CD4-positive, alpha-beta T cell treated with Interleukin-6 for 4 hours (primary cell): ENCODE measurements at places on chromosomes 4 and X.

DNA sequence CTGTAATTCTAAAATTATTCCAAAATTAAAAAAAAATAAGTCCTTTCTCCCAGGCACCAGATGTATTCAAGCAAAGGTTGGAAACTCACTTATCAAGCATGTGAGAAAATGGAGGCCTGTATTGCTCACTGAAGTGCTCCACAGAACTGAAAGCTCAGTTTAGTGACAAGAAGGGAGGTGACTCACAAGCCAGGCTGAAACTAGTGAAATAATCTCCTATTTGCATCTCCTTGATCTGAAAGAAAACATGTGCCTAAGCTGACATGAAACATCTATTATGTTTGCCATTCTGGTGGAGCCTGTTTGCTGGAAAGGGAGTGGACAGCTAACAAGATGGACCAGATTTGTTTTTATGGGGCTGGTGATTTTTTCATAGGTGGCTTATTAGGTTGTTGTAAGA, 54.0 kb upstream of the AMELX start:
- no peak for DNase-seq

- no peak for DNase-seq
Observed at GRCh38 chr4:15318621-15319348, 109.0 kb upstream of the C1QTNF7 start.

GRCh38 chr4:25171201-25171865, 11.1 kb upstream of the SEPSECS start:
- DNase-seq = no peak

DNA sequence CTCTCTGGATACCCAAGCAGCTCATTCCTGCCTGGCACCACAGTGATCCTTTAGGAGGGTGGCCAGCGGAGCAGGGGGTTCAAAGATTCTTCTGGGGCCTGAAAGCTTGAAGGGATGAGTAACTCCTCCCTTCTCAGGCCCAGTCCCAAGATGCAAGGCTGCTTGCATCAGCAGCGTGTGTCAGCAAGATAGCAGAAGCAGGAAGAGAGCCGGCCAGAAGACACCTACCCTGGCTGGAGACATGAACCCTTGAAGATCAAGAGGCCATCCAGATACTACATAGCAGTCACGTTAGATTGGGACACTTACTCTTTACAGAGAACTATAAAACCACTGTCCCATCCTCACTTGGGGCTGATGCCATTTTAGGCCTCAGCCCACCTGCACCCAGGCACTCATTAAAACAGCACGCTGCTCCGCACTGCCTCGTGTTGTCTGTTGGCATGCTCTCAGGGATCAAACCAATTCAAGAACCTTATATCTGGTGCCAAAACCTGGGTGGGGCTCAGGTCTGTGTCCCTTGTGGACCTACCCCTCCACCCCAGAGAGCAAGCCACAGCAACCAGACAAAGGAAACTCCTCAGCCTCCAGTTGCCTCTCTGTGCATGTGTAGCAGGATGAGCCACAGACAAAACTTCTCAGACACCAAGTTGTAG, 6.5 kb downstream of the UGT2B17 start:
- no peak for DNase-seq

- DNase-seq = no peak
Observed at GRCh38 chrX:18415386-18415785, 10.0 kb upstream of the CDKL5 start.

DNA sequence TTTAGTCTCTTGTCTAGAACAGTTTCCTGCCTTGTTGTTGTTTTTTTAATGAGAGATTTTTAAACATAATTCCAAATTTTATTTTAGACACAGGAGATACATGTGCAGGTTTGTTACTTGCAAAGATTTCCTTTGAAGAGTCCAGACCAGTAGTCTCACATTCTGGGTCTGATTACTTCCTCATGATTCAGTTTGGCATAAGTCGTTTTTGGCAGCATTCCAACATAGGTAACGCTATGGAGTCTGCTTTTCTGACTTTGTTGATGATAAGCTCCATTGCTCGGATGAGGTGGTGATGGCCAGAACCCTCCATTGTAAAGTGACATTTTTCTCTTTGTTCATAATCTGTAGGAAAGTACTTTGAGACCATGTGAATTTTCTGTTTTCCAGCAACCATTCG, 74.7 kb downstream of the CLCN4 start:
- DNase-seq = no peak

GRCh38 chr4:105272002-105272401, 125.3 kb downstream of the TET2 start:
- DNase-seq = no peak

DNA sequence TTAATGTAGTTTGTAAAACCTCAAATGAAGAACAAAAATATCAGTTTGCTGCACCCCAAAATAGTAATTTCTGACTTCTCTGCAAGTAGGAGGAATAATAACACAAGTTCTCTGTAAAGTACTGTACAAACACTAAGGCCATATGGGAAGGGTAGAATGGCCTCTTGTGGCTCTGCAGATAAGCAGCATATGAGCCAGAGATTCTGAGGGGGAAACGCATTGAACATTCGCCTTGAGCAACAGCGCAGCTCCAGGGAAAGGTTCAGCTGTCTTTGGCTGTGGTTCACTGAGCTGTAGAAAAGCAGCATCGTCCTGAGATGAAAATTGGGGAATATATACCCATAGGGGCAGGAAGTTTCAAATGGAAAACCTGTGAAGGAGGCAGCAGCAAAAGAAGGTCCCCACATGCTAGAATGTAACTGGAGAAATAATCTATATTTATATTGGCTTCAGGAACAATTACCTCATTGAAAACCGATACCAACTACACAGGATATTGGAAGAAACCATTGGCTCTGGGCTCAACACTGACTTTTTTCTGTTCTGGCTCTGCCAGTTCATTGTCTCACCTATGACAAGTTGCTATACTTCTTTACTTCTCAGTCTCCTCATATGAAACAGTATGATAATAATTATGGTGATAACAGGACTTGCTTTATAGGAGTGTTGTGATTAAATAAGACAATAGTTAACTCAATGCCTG, 357.6 kb upstream of the CPEB2 start:
- DNase-seq = no peak

DNA sequence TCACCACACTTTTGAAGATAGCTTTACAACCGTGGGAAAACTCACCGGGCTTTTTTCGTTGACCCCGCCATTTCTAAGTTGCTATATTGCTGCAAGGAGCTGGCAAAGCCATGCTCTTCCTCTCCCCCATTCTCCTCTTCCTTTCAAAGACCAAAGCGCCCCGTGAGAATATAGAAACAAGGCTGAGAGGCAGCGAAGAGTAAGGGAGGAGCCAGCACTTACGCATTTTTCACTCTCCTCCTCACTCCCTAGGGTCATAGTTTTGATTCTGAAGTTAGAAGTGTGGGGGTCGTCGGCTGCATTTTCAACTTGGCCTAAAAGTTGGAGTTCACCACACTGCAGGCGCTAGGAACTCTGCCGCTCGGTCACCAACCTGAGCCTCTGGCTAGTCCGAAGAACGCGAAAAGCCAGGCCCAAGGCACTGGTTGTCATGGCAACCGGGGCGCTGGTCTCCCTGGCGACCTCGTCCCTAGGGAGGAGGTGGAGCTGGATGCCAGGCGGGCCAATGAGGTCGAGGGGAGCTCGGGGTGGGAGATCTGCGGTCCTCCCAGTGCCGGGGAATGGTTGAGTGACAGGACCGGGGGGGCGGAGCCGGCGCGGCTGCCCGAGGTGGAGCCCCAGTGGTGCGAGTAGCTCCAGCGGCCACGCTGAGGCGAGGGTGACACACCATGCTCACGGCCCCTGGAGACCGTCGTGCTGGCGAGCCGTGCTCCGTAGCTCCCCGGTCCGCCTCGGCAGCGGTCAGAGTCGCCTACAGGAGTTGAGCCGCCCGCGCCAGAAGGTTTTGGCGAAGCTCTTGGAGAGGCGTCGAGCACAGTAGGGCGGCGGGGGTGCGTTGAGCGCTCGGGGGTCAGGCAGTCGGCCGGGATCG, at the start of gene PTPN13:
Gene PTPN13, plus strand, starts transcription at position 628 of the 871 bp plus-strand sequence. CDS start 40,942 bp downstream, outside the sequence.
- DNase-seq = peak; percentile 78

- DNase-seq = no peak
Observed at GRCh38 chr4:156138781-156139280, 185.2 kb upstream of the CTSO start.

- no peak for DNase-seq
Observed at GRCh38 chr4:107740950-107741701, 21.1 kb upstream of the PAPSS1 start.

- DNase-seq = no peak
Observed at GRCh38 chr4:112813790-112814189, 176.8 kb downstream of the LARP7 start.

DNA sequence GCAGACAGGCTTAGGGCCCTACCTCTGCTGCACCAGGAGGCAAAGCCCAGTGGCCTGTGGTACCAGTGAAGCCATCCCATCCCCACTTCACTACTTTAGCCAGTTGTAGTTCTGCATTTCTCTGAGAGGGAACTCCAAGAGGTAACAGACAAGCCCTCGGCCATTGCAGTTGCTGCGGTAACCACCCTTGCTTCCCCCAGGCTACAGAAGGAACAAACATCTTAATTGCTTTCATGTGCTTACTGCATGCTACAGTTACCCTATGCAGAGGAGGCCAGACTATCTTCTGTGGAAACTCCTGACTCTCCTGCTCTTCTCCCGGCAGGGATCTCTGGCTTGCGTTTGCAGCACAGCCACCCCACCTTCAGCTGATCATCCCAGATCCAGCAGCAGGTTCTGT, 67.8 kb downstream of the SPIN4 start:
- DNase-seq = no peak

- peak; percentile 56 for DNase-seq
Observed at GRCh38 chr4:158729716-158730559, 6.7 kb upstream of the PPID start.

- DNase-seq = no peak
Observed at GRCh38 chr4:26936284-26937065, 75.8 kb downstream of the STIM2 start.

- DNase-seq = no peak
Observed at GRCh38 chr4:7089213-7089986, 21.5 kb upstream of the GRPEL1 start.

DNA sequence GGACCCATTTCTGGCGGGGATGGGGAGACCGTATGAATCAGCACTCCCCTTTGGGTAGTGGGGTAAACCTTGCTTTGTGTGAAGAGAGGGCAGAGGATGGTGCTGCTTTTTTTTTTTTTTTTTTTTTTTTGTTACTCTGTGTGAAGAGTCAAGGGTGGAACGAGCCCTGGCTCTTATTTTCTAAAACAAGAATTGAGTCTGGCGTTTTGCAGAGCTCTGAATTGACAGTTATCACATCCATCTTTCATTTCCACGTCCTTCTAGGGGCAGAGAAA, 1.2 kb downstream of the SLAIN2 start:
- peak; percentile 37 for DNase-seq

DNA sequence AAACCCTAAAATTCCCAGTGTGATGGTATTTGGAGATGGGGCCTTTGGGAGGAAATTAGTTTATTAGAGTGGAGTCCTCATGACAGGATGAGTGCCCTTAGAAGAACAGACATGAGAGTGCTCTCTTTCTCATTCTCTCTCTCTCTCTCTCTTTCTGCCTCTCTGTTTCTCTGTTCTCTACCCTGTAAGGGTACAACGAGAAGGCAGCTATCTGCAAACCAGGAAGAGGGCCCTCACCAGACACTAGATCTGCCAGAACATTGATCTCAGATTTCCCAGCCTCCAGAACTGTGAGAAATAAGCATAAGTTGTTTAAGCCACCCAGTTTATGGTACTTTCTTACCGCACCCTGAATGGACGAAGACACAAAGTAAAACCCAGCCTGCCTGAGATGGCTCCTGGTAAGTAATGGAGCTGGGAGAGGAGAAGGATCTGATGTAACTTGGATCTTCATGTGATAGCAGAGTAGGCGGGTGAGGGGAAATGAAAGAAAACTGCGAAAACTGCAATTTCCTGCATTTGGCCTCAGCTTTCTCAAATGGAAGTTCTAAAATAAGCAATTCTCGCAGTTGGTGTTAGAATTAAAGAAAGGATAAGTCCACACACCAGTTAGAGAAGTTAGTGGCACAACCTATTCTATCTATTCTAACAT, 8.7 kb upstream of the CDS1 start:
- no peak for DNase-seq

DNA sequence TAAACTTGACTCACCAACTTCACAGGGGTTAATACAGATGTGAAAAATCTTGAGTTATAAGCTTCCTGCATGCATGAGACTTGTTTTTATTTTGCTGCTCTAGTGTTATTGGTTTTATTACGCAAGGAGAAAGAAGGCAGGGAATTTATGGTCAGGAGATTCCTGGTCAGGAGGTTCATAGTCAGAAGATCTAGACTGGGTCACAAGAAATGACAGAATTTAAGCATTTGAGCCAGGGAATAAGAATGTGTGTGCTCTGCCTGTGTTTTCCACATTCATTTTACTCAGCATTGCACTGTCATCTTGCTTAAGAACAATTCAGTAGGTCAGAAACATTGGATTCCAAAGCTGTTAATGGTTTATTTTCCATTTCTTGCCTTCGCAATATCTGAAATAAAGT, 2522.1 kb downstream of the ARAP2 start:
- no peak for DNase-seq
